ENCODE measurements at places on chromosomes 16 and 17.

- no peak for DNase-seq
These were observed 63.3 kb upstream of the HLF start for GRCh38 chr17:55201308-55201932.

DNA sequence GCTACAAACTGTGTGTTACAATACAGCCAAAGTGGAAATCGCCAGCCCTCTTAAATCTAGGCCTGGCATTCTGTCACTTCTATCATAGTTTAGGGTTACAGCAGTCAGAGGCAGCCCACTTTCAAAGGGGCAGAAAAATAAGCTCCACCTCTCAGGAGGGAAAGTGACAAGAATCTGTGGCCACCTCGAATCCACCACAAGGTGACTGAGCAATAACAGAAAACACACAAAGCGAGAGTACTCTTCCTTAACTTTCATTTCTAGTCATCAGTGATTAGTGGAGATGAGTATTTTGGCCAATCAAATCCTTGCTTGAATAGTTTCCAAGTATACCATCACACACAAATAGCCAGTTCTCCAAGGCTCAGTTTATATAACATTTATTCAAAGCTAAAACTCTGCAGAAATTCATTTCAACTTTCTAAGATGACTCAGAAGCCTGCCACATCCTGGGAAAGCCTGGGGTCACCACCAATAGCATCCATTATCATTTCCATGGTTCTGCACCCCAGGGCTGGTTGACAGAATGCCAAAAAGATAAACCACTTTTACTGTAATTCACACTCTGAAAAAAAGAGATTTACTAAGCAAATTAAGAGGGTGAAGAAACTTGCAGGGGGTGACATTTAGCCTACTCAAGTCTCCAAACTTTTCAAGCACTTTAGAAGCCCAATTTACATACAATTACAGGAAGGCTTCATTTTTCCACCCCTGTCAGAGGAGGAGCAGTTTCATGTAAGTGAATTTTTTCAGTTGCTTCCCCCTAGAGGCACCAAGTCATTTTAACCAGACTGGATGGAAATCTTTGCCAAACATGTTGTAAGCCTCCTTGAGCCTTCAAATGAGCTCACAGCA is 66.8 kb downstream of the SALL1 start:
- DNase-seq: no peak

DNA sequence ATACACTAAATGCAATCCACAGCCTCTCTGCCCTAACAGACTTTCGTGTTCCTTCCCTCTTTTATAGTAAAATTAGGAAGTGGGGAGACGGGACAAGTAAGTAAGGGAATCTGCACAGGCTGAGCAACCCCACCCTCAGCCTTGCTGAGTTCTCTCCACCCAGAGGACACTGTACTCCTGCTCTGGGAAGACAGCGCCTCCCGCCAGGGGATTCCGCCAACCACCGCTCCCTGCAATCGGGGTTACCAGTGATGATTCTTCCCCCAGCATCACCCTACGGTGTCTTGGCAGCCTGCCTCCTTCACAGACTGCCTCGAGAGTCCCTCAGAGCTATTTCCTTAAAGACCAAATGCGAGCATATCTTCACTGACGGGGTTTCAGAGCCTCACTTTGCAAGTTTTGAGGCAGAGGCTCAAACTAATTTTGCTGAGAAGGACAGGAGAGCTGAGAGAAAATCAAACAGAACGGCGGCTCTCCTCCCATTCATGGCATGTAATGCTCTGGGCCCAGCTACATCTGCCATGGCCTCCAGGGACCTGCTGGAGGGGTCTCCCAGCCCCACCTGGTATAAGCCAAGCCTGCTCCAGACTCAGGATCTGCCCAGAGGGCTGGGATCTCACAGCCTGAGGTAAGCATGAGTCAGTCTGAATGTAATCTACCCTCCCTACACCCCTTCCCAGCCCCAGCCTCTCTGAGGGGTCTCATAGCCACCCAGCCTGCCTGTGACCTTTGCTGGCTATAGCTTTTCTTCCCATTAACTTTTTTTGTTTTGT is 22.7 kb upstream of the ASGR2 start:
- peak; percentile 12 for DNase-seq

DNA sequence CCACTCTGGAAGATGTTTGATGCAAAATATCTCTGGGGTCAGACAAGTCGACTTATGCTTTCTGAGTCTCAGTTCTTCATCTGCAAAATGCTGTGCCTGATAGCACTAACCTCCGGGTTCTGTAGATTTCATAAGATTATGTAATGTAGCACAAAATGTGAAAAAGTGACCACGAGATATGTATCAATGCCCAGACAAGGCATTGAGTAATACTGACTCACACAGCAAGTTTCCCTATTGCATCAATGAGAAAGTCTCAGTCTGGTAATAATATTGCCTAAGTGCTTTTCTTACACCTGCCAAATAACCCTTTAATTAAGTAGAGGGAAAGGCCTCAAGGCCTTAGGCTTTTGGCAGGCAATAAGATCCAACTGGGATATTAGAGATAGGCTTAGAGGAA is 41.4 kb upstream of the MMP2 start:
- no peak for DNase-seq

DNA sequence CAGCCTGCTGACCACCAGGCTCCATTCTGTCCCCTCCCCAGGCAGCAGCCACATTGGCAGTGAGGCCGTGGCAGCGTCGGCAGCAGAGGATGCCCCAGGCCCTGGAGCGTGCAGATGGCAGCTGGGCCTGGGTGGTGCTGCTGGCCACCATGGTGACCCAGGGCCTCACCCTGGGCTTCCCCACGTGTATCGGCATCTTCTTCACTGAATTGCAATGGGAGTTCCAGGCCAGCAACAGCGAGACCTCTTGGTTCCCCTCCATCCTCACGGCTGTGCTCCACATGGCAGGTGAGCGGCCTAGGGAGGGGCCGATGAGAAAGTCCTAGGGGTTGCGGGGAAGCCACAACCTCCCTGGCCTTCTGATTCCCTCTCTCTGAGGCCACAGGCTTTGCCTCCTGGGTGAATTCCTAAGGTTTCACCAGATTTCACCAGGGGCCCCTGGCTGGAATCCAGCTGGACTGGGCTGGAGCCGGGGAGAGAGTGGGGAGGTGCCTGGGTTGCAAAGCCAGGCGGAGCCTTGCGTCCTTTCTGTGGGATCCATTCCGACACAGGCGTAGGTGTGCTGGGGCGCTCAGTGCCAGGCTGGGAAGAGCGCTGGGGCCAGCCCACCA is 5.9 kb downstream of the SLC16A5 start:
- DNase-seq: no peak

DNA sequence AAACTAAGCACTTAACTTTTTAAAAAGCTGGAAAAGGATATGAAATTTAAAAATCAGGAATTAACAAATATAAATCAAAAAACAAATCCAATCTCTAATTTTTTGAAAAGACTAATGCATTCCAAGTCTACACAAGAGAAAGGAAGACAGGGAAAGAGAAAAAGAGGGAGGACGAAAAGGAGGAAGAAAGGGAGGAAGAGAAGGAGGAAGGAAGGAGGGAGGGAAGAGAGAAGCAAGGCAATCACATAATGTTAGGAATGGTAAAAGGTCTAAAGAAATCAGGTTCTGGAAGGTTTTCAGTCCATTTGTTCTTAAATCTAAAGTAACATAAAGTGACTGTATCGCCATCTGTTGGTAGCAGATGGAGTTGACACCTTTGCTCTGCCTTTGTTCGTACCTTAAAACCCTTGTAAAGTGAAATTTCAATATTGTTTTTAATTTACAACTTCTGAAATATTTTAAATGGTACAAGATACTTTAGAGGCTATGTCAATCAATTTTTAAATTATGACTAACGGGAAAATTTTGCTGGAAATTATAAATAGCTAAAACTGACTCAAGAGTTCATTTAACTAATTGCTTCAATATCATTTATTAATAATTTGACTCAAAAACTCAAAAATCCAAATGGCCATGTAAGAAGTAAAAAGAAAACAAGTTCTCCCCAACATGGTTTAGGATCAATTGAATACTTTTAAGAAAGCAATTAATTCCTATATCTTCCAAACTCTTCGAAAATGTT is 20.4 kb upstream of the CDYL2 start:
- peak; percentile 76 for DNase-seq

Data from PC-3 (cell line).